Lung microvascular endothelial cell (primary cell): ENCODE measurements at places on chromosomes 12 and 14.

- DNase-seq, result no peak
These were observed 99.0 kb downstream of the ESR2 start for GRCh38 chr14:64195199-64195598.

- no peak for DNase-seq
These were observed 111.1 kb downstream of the STAB2 start for GRCh38 chr12:103697971-103698751.

DNA sequence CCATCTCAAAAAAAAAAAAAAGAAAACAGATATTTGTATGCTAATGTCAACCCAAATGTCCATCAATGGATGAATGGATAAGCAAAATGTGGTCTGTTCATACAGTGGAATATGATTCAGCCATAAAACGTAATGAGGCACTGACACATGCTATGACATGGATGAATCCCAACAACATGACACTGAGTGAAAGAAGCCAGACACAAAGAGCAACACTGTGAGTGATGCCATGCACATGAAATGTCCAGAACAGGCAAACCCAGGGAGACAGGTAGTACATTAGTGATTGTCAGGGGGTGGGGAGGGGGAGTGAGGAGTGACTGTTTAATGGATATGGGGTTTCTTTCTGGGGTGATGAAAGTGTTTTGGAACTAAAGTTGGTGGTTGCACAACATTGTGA is 50.2 kb downstream of the ARL6IP4 start:
- DNase-seq, result no peak

DNA sequence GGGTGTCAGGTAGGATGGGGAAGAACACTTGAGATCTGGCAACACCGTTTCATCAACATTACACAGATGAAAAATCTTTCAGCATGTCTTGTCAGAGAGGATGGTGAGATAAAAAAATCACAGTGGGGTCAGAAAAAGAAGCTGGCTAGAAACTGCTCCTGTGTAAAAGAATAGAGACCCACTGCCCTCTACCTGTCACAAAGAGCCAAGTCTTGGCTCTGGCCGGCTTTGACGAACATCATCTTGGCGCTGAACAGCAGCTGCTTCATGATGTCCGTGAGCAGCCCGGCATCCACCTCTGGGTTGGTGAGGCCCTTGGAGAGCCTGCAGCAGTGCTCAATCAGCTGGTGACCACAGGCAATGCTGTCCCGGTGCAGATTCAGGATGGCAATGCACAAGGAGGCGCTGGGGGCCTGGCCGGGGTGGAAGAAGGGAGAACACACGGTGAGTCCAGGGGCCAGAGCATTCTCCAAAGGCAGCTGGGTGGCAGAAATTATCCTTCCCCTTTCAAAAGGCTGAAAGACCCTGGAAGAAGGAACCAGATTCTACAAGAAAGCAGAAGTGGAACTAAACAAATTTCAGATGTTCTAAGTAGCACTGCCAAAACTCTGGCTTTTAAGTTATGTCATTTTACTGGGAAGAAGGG is 50.2 kb downstream of the ZFYVE26 start:
- no peak for DNase-seq

GRCh38 chr12:106774808-106775524 is 484 bp downstream of the RIC8B start:
- DNase-seq, result no peak

DNA sequence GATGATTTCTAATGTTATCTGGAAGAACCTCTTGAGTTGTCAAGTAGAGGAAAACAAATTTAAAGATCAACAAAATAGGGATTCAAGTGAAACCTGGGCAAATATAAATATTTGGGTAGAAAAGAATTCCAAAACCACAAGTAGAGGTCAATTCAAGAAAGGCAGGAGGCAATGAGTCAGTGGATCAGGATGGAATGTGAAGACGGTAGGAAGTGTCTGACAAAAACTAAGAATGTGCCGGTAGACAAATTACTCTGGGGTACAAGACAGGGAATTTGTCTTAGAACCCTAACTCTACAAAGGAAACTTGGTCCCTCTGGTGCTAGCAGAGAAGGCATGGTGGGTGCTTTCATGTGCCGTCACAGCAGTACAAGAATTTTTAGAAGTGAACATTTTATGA is 13.6 kb downstream of the ABCD2 start:
- DNase-seq, result peak; percentile 24

GRCh38 chr14:50607181-50607580 is 47.2 kb downstream of the ATL1 start:
- no peak for DNase-seq

DNA sequence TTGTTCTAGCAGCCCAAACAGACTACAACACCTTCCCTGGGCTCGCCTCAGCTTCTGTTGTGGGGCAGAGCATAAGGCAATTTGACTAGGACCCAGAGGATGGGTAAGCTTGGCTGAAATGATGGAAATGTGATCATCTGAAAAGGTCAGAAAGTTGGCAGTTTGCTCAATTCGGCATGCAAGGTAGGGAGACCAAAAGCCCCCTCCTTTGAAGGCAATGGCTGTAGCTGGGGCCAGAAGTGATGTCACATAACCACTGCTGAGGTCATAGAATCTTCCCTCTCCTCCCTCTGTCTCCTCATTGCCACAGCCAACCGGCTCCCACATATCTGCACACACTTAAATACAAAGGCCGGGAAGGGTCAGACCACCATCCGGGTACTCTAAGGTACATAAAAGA is at the start of gene TPPP2:
TPPP2 (plus strand) TSS at position 301 of the 400 bp plus-strand sequence. CDS start 365 bp downstream, outside the sequence.
- no peak for DNase-seq

DNA sequence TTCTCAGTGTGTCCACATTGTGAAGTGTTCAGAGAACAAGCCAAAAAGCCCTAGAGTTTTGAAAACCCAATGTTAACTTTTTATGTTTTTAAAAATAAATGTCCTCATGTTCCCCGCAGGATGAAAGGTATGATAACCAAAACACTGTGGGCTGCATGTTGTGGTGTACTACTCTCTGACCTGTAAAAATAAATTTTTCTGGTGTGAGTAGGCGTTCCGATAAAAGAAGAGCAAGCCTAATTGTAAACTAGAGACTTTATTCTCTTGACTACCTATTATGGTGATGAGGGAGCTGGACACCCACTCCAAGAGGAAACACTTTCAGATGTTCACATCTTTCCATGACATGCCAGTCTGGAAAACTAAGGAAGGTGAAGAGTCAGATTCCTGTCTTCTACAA is 18.2 kb downstream of the PTGER2 start:
- no peak for DNase-seq

- no peak for DNase-seq
These were observed 191.0 kb downstream of the ERC1 start for GRCh38 chr12:1182069-1182468.

- DNase-seq, result no peak
These were observed 4.8 kb downstream of the SLC8A3 start for GRCh38 chr14:70183991-70184390.

GRCh38 chr12:93857279-93857938 is 180.2 kb downstream of the CRADD start:
- DNase-seq, result peak; percentile 39

DNA sequence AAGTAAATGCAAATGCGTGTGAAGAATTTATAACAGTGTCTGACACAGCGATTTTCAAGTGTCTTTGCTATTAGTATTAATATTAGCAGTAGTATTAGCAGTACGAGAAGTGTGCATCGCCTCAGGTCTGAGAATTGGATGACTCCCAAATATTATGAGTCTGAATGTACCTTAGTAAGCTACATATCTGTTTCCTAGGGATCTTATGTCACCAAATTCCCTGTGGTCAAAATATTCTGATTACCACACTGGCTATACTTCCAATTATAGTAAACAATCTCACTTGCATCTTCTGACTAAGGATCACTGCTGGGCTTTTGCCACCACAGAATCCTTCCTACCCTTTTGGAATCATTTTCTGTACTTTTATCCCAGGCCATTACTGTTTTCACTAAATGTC is 396.0 kb upstream of the MIS18BP1 start:
- DNase-seq, result no peak

DNA sequence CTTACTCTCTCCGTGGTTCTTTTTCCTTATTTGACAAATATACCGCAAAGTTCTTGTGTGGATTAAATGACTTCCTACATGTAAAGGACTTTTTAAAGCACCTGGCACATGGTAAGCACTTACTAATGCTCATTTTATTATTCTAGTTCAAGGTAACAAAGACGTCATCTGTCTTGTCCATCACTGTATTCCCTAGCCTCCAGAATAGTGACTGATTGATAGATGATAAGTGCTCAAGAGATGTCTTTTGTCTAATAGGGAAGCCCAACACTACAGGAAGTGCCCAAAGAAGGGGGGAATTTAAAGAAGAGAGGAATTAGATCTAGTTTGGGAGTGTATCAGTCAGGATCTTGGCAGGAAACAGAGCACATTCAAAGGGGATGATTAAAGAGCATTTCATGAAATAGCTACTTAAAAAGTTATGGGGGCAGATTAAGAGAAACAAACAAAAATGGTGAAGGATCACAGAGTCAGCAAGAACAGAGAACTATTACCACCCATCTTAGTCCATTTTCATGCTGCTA is 151.9 kb downstream of the GXYLT1 start:
- DNase-seq, result no peak
